ENCODE measurements at places on chromosomes 13 and 19. TPM values are rescaled to one million over a fixed set of nuclear protein-coding genes. Genes with fewer than 3 reads are reported as not detected.

- no peak overlapping the region for H3K27ac ChIP-seq
- DNase-seq = no peak
- H3K27me3 ChIP-seq = no peaks in the 10 kb centered on the region
- no peak overlapping the region for H3K4me3 ChIP-seq
- H3K4me1 ChIP-seq = no peaks in the 10 kb centered on the region
Measured at GRCh38 chr13:93361703-93362102, 135.1 kb downstream of the GPC6 start.

DNA sequence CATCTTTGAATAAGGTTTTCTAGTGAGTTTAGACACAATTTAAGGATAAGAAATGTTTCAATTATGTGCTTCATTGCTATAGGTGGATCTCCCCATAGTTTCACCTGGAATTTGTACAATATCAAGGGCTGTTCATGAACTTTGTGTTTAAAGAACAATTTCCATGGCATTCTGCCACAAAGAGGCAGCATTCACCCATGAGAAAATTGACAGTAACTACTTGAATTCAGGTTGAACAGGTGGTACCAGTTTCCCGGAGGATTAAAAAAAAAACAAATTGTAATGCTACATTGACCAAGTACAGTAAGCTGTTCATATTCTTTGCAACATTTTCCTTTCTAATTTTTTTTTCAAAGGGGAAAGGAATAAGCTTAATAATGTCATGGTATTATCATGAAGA is 9.1 kb downstream of the SLITRK5 start:
- no peaks in the 10 kb centered on the region for H3K27me3 ChIP-seq
- H3K27ac ChIP-seq = no peak overlapping the region
- peaks cover 3% of the 10 kb centered on the region for H3K4me1 ChIP-seq

DNA sequence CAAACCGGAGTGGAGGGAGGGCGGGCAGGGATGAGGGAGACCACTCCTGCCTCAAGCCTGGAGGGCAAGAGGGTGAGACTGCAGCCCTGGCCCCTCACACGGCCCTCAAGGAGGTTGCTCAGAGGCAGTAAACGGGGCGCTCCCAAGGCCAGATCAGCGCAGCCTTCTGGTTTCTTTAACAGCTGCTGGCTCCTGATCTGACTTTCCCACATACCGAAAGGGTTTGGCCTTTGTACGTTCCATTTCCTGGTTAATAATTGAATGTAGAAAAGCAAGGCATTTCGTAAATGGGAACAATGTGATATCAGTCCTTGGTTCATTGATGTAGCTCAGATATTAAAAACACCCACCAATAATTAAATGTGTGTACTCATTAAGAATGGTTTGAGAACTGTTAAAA is 71.5 kb downstream of the GGACT start:
- no peaks in the 10 kb centered on the region for H3K36me3 ChIP-seq
- H3K27me3 ChIP-seq = no peaks in the 10 kb centered on the region
- no peak for DNase-seq

DNA sequence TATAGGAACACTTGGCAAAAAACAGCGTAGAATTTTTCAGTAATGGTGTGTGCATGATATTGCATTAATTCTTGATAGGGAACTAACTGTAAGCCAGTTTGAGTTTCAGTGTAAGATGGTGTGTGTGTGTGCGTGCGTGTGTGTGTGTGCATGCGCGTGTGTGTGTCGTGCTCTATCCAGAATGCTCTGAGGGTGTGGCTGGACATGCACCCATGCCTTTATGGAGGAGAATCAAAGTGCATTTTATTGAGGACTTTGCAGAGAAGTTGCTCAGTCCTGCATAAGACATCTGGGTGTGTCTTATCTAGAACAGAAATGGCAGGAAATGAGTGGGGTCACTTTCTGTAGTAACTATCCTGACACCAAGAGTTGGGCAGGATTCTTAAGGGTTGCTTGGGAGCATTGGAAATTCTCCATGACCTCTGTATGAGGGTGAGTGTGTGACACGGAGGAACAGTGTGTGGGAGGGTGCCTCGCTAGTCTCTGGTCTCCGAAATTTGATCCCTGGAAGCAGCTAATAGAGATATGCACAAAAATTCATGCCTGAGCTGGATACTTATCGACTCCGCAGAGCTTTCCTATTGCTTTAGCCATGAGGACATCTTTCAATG is 252.2 kb downstream of the TSHZ3 start:
- DNase-seq = no peak
- H3K4me1 ChIP-seq = peaks cover 1% of the 10 kb centered on the region
- H3K27me3 ChIP-seq = no peaks in the 10 kb centered on the region
- H3K27ac ChIP-seq = no peak overlapping the region

DNA sequence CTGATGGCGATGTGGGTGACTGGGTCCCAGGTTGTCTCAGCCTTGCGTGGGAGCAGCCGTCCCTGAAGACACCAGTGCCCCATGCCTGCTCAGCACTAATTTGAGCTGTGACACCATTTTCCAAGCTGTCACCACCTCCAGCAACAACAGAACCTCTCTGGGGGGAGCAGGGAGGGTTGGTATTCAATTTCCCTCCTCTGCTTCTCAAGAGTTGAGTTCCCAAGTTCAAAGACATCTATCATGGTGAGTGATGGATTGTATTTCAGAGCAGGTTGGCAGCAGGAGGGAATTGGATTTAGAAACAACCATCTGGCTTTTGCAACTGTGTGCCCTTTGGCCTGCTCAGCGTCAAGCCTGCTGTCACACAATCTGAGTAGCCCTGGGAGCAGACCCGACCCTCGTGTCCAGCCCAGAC is 46.9 kb upstream of the UQCRFS1 start:
- no peak overlapping the region for H3K4me3 ChIP-seq
- no peak for DNase-seq
- no peaks in the 10 kb centered on the region for H3K4me1 ChIP-seq
- H3K27me3 ChIP-seq = no peaks in the 10 kb centered on the region
- no peaks in the 10 kb centered on the region for H3K36me3 ChIP-seq

DNA sequence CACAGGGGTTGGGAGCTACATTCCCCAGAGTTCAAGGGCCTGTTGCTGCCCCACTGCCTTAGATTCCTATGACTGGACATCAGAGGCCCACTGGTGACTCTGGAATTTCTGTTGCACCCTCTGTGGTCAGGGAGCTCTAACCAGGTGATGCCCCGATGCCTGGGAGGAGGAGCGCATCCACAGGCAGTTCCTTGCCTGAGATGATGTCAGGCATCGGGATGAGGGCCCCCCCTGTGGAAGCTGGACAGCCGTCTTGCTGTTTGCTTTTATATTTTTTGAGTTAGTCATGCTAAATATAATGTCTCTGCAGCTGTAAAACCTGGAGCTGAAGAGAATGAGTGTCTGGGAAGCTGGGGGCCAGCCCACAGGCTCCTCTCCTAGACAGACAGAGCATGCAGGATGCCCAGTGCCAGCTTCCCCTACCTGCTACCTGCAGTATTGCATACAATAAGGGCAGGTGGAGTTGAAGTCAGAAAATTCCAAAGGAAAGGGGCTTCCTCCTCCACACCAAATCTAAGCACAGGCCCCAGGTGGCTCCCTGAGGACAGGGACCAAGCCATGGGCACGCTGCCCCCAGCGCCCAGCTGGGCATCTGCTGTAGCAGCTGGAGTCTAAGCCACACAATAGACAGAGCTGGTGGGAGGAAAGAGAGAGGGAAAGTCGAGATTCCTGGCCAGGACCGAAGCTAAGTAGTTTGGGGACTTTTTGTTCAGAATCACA is 16.2 kb downstream of the COL4A2 start:
- peaks cover 12% of the 10 kb centered on the region for H3K4me1 ChIP-seq
- H3K36me3 ChIP-seq = no peaks in the 10 kb centered on the region
- no peak for DNase-seq
- H3K27me3 ChIP-seq = no peaks in the 10 kb centered on the region
- H3K4me3 ChIP-seq = no peak overlapping the region
- no peak overlapping the region for H3K27ac ChIP-seq

DNA sequence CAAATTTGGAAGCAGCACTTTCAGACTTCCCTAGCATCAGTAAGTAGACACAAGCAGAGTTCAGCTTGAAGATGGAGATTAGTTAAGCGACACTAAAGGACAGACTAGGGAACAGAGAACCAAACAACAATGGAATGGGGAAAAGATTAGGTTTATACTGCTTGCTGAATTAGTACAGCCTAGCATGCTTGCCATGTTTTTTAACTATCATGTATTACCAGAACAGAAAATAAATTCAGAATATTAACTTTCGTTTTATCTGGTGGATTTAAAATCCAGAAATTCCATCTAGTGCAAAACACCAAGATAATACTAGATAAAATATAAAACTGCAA is 451.5 kb upstream of the SLC10A2 start:
- no peaks in the 10 kb centered on the region for H3K36me3 ChIP-seq
- no peaks in the 10 kb centered on the region for H3K27me3 ChIP-seq
- no peak for DNase-seq
- H3K4me3 ChIP-seq = no peak overlapping the region

DNA sequence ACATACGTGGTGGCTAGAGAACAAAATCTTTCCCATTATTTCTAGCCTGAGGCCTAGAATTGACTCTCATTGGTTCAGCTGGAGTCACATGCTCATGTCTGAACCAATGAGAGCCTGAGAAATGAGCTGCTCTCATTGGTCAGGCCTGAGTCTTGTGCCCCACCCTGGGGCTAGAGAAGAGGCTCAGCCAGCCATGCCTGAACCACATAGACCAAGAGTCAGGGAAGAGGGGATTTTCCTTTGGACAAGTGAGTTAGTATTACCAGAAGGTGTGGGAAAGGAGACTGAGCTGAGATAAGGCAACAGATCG is 6.9 kb downstream of the FXYD5 start:
- H3K4me1 ChIP-seq = no peaks in the 10 kb centered on the region
- H3K27me3 ChIP-seq = no peaks in the 10 kb centered on the region
- H3K27ac ChIP-seq = no peak overlapping the region
- no peak for DNase-seq
- H3K36me3 ChIP-seq = no peaks in the 10 kb centered on the region
- no peak overlapping the region for H3K4me3 ChIP-seq

- H3K4me1 ChIP-seq = no peaks in the 10 kb centered on the region
- no peaks in the 10 kb centered on the region for H3K27me3 ChIP-seq
- H3K4me3 ChIP-seq = no peak overlapping the region
- no peak overlapping the region for H3K27ac ChIP-seq
- no peak for DNase-seq
- no peaks in the 10 kb centered on the region for H3K36me3 ChIP-seq
Measured at GRCh38 chr13:21812192-21812626, 141.3 kb downstream of the FGF9 start.

DNA sequence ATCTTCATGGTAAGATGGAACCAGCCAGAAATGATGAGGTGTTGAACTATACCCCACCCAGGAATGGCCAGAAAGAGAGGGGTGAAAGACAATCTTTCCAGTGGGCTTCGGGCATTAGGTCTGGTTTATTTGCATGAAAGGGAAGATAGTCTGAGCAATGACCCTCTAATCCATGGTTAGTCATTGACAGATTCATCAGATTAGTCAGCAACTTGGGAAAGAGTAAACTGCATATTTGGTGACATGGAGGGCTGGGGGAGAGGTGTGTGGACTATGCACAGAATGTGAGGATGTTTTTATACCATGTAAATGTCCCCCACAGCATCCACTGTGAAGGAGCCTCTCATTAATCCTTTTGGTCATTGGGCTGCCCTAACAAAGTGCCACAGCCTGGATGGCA is 30.1 kb upstream of the USP12 start:
- no peaks in the 10 kb centered on the region for H3K27me3 ChIP-seq
- no peak overlapping the region for H3K27ac ChIP-seq
- no peaks in the 10 kb centered on the region for H3K4me1 ChIP-seq
- H3K36me3 ChIP-seq = no peaks in the 10 kb centered on the region

- no peaks in the 10 kb centered on the region for H3K36me3 ChIP-seq
- no peaks in the 10 kb centered on the region for H3K27me3 ChIP-seq
- no peaks in the 10 kb centered on the region for H3K4me1 ChIP-seq
- no peak overlapping the region for H3K4me3 ChIP-seq
- H3K27ac ChIP-seq = no peak overlapping the region
Measured at GRCh38 chr13:30006246-30006645, 155.8 kb upstream of the UBL3 start.

- H3K27me3 ChIP-seq = no peaks in the 10 kb centered on the region
- no peak for DNase-seq
- no peak overlapping the region for H3K4me3 ChIP-seq
- H3K4me1 ChIP-seq = no peaks in the 10 kb centered on the region
- H3K27ac ChIP-seq = no peak overlapping the region
- H3K36me3 ChIP-seq = no peaks in the 10 kb centered on the region
Measured at GRCh38 chr13:99656844-99657381, 155.6 kb downstream of the TM9SF2 start.

GRCh38 chr19:23002690-23003422 is at the start of gene ZNF728:
Gene ZNF728, minus strand, starts transcription at chr19:23003176. Its CDS starts 146 bp downstream, at chr19:23003030.
- no peaks in the 10 kb centered on the region for H3K27me3 ChIP-seq
- DNase-seq = peak; percentile 70
- H3K27ac ChIP-seq = no peak within 1 kb of the TSS

DNA sequence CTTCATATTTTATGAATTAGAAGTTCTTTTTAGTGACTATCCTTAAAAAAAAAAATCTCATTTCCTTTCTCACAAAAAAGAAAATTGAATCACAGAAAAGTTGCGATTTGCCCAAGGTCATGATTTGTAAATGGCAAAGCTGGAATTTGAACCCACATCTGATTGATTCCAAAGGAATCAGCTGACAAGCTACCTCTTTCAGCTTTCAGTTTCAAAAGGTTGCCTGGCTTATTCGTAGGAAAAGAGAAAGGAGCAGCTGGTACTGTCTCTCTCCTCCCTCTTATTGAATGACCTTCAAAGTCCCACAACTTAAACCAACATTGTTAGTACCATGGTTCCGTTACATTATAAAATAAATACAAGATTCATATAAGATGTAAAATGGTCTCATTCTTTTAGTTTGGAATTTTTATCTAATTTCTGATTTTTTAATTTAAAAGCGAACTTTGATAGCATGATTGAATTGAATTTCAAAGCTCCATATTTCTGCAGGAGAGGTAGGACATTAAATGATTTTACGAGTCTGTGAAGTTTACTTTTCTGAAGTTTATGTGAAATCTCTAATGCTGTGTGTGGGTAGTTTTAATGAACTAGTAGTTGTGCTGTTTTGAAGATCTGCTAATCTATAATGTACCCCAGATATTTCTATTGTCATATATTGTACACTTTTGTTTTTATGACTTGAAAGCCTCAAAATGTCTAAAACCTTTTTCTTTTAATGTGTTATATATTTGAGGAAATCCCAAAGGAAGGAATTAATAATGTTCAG is 18.5 kb upstream of the KCTD4 start:
- no peaks in the 10 kb centered on the region for H3K4me1 ChIP-seq
- H3K27ac ChIP-seq = no peak overlapping the region
- no peak for DNase-seq
- H3K4me3 ChIP-seq = no peak overlapping the region
- H3K36me3 ChIP-seq = no peaks in the 10 kb centered on the region

Gene EPSTI1
- total RNA-seq = 11.9 TPM

DNA sequence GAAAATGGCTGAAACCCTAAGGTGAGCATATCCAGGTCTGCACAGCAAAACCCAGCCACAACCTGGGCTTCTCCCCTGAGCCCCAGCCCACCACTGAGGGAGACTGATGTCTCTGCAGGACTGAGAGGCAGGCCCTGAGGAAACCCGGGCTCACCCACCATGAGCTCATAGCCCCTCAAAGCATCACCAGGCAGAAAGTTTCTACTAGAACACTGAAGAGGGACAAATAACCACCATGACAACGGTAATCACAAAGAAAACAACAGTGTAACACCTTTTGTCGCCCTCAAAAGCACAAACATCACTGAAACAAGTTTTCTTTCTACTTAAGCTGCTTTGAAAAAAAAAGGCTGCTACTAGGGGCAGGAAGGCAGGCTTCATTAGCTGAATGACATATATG is 29.8 kb downstream of the TSHZ3 start:
- H3K4me1 ChIP-seq = peaks cover 8% of the 10 kb centered on the region
- no peak overlapping the region for H3K27ac ChIP-seq
- no peak overlapping the region for H3K4me3 ChIP-seq
- H3K27me3 ChIP-seq = no peaks in the 10 kb centered on the region
- no peaks in the 10 kb centered on the region for H3K36me3 ChIP-seq

All from ovary (tissue), 10 donors.